ENCODE measurements at places on chromosomes 4 and X.

- DNase-seq = no peak
These were observed 3.6 kb upstream of the NXT2 start for GRCh38 chrX:109533005-109533404.

- DNase-seq = no peak
These were observed 33.9 kb downstream of the CLCN5 start for GRCh38 chrX:49956313-49956712.

DNA sequence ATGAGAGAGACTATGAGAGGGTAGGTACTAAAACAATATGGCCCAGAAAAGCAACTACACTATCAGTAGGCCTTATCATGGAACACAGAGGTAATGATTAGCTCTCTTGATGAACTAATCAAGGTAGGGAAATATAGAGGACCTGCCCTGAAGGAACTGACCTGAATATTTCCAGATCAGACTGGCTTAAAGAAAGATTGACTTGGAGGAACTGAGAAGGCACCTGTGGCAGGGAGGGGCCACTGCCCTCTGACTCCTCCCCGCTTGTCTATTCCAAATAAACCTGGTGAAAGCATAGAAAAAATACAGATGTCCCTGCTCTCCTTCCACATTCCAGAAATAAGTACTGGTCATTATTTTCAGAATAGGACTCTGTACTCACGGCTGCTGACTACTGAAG, 5.5 kb downstream of the RPS6KA6 start:
- DNase-seq = no peak

DNA sequence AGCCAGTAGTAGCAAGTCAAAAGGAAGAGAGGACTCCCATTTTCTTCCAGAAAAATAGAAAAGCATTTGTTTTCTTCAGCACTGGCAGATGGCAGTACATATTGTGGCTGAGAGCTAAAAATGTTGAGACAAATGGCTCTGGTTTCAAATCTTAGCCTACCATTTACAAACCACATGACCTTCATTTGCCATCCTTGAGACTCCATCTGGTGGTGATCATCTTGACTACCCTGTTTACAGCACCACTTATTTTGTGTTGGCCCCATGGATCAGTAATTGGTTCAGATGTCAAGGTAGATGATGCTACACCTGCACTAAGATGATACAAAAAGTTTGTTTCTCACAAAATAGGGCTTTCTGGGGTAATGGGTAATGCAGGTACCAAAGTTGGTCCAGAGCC, 951.8 kb upstream of the IGFBP7 start:
- DNase-seq = no peak

All from activated CD4-positive, CD25-positive, alpha-beta regulatory T cell treated with anti-CD3 and anti-CD28 coated beads, Interleukin-2, amount 50 U/mL, for 16 hours (primary cell).